ENCODE measurements at places on chromosomes 5 and 9.

DNA sequence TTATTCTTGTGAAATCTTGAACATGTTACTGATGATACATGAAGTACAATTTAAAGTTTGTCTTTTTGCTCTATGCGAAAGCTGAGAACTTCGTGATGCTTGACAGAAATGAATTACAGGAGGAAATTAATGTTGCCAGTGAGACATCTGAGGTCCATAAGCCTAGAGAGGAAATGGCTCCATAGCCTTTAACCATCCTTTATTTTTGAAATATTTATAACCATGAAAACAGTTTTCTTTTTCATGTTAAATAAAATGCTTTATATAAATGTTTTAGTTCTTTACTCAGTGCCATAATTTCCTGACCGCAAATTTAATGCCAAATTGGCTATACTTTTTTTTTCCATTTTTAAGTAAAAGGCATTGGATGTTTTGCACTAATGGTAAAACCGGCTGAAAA, 29.1 kb downstream of the F2RL2 start:
- no peak for DNase-seq

DNA sequence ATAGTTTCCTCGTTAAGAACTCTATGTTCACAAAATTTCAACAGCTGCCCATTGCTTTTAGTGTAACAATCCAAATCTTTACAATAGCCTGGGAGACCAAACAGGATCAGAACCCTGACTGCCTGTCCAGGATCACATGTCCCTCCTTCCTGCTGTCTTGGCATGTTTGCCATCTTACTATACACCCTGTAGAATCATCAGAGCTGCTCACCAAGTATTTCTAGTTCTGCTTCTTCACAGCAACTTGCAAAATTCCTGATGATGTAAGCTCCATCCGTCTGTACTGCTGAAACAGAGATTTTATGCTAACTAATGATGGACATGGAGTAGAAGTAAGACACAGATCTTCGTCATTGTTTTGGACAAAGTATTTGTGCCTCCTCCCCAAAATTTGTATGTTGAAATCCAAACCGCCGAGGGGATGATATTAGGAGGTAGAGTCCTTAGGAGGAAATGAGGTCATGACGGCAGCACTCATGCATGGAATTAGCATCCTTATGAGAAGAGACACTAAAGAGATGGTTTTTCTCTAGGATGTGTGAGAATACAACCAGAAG, 464.9 kb upstream of the BRINP1 start:
- no peak for DNase-seq

DNA sequence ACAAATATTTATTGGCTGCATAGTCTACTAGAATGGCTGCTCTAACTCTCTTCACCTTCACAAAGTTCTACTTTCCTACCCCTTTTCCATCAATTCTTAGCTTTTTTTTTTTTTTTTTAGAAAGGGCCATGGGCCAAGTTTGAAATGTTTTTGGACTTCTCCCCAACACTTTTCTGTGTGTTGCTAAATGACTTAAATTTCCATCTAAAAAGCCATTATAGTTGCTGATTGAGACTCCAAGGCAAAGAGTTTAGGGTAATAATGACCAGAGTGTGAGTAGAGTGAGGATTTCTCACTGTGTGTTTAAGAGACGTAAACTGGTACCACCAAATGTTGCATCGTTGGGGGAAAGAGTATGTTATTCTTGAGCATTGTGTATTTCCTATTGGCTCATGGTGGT, 24.4 kb downstream of the TNC start:
- no peak for DNase-seq

GRCh38 chr5:152151940-152152339, 227.3 kb upstream of the GLRA1 start:
- no peak for DNase-seq

DNA sequence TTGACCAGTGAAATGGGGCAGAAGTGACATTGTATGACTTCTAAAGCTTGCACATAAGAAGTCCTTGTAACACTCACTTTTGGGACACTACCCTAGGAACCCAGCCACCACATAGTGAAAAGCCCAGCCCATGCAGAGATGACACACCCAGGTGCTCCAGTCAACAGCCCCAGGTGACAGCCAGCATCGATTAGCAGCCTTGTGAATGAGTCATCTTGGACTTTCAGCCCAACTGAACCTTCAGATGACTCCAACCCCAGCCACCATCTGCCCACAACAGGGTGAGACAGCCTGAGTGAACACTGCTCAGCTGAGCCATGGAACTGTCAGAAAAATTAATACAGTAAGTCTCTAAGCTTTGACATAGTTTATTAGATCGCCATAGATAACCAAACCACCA, 458.6 kb downstream of the ZSWIM6 start:
- DNase-seq, result no peak

Measured in iPS DF 6.9 (cell line).